ENCODE measurements at places on chromosomes 12 and 14.

DNA sequence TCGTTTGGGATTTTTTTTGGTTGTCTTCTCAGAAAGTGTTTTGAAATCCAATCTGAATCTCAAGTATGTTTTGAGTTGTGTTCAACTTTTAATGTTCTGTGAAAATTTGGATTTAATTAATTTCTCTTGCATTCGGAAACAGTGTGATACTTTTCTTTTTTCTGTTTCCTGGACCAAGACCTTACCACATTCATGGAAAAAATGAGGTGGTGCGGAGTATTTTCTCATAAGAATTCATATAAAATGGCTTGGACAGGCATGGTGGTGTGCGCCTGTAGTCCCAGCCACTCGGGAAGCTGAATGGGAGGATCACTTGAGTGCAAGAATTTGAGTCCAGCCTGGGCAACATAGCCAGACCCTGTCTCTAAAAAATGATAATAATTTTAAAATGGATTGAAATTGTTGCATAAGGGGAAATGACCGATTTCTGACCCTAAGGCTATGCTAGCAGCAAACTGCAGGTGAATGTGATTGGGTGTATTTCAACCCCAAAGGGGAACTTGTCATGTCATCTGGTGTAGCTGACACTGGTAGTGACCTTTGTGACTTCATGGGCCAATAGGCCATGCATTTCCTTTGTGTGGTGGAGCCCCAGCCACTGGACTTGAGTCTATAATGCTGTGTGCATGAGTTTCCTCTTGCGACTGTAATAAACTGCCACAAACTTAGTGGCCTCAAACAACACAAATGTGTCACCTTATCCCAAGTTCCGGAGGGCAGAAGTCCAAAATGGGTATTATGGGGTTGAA lies 123.5 kb upstream of the RFLNA start:
- no peak for DNase-seq

DNA sequence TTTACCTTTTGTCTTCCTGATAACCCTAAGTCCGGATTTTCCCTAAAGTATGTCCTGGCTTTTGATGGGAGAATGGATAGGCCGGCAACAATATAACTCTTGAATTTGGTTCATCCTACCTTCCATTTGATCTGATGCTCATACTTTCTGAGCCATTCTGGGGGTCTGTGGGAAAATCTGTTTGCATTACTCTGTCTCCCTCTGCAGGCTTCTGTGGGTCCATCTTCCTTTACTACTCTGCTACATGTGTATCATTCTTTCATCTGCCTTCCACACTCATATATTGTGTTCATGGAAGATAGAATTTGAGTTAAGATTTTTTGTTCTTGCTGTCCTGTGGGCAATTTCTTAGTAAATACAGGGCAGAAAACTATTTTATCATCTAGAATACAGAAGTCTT lies 101.5 kb downstream of the NAV3 start:
- no peak for DNase-seq

GRCh38 chr12:591167-592023 lies 71.8 kb downstream of the NINJ2 start:
- no peak for DNase-seq

DNA sequence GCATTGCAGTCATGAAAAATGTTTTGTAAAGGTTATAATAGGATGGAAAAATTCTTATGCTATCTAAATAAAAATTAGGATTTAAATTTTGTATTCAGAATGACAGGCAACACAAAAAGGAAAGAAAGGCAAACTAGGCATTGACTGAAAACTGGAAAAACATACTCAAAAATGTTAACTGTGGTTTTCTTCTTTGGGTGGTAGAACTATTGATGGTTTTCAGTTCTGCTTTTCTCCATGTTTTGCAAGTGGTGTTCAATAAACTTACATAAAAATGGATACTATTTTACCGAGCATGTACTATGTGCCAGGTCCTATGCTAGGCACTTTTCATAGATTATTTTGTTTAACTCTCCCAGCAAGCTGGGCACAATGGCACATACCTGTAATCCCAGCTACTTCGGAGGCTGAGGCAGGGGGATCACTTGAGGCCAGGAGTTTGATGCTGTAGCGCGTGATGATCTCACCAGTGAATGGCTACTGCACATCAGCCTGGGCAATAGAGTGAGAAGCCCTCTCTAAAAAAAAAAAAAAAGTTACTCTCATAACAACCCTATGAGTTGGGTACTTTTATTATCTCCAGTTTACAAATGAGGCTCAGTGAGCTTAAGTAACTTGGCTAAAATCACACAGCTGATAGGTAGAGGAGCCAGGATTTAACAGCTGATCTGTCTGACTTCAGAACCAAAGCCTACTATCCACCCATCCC lies 26.3 kb upstream of the TCP11L2 start:
- DNase-seq = no peak

DNA sequence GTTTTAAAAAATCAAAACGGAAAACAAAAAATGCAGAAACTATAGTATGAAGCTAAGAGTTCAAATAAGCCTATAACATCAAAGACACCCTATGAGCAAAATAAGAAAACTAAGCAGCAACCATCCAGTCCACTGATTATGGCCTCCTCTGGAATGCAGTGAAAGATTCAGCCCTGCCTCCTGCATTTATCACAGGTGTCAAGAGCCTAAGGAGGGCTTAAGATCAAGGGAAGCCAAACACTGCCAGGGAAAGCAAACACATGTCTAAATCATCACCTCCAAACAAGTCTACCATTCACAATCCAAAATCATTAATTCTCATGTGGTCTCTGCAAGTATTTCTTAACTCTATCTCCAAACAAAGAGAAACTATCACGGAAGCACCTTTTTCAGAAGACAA lies 28.4 kb downstream of the SARNP start:
- no peak for DNase-seq

Measured in activated T-cell treated with anti-CD3 and anti-CD28 coated beads, Interleukin-2, amount 50 U/mL, for 1 hour (primary cell).